ENCODE measurements at places on chromosomes 2 and 18. TPM values are rescaled to one million over a fixed set of nuclear protein-coding genes. Genes with fewer than 3 reads are reported as not detected.

Gene BCL11A
- 31.6 TPM for total RNA-seq

- DNase-seq, result peak; percentile 98
Observed at GRCh38 chr2:208254871-208255556, at the start of gene IDH1. TSS of gene IDH1 (minus strand) at chr2:208255071. CDS start at chr2:208251551, 3,520 bp downstream.

DNA sequence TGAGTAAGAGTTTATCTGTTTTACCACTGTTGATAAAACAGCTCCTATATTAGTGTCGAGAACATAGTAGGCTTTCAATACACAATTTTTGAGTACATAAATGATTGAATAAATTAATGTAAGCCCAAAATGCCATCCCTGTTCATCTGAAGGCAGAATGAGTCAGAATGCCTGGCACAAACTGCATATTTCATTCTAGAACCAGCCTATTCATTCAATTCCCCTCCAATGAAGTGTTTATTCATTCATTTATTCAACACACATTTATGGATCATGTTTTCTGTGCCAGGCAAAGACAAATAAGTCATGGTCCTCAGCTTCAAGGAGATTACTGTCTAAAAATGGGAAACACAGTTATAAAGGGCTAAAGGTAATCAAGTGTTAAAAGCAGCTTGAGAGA, 22.8 kb upstream of the LCLAT1 start:
- DNase-seq, result no peak

DNA sequence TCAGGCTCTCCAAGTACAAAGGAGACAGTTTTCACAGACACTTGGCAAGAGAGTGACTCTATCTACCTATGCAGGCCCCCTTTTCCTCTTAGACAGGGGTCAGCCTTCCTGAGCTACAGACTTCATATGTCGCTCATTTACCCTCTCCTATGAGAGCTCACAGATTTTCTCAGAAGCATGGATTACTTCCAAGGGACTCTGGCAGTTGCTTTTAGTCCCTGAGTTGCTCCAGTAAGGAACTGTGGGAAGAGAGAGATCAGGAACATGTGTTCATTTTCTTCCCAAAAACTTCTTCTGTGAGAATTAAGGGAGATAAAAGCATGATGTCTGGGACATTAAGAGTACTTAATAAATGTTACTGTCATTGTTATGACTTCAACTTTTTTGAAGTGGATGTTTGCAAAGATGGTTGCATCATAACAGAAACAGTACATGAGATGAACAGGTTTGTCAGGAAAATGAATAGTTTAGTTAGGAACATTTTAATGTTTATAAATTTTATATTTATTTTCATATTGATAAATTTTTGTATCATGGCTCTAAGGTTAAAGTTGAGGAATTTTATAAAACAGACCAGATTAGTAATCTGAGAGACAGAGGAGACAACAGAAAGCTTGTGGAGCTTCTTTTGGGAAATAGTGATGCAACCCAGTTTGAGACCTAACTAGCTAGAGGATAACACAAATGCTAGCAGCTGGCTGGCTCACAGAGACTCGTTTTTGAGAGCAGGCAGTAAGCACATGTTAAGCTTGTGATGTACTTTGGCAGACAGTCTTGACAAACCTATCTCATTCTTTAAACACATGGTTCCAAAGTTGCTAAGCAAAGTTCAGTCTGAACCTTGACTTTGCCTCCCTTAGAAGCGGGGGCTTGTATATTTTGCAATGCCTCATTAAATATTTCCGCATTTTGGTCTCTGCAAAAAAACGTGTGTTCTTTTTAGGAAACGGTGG, 21.7 kb upstream of the UGP2 start:
- DNase-seq, result peak; percentile 51

GRCh38 chr2:191866675-191867506, 20.0 kb upstream of the CAVIN2 start:
- no peak for DNase-seq

DNA sequence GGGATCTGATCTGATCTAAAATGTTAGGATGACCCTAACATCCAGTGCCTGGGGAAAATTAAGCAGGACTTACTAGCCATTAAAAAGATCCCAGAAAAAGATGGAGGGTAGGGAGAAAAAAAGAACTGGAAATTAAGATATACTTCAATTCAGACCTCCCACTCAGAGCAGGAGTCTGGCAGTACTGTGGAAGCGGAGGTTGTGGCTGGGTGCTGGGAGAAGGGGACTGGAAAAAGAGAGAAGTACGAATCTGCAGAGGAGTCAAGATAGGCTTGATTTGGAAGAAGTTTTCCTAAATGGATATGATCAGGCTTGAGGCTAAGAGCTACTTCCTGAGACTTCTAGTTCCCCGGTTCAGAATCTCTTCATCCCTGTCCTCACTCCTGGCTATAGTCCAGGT, 33.5 kb upstream of the IHH start:
- DNase-seq, result no peak

DNA sequence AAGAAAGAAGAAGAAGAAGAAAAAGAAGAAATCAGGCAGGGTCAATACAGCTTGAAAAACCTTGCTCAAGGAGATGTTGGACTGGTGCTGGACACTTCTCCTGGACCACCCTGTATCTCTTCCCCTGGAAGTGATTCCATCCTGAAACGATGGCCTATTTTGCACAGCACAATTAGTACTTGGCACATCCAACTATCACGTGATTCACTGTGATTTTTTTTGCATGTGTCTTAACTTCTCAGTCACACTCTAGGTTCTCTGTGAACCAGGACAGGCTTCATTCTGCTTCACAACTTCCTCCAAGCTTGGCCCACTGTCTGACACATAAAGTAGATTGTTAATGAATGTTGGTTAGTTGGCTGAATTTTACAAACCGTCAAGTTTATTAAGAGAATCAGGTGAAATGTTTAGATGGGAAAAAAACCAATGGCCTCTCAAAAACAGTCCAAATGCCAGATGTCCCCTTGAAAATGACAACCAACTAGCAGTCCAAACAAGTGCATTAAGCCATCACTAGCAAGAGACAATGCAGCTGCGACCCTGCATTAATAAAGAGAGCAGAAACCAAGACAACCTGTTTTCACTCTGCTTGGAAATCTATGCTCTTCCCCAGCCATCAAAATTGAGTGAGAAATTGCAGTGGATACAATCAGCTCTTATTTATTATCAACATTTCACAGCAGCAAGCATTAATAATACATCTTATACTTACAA, 300.0 kb upstream of the CHAC2 start:
- DNase-seq, result no peak

Data from Right ventricle myocardium superior (tissue), 1 donor.